ENCODE measurements at places on chromosomes 3 and 15.

DNA sequence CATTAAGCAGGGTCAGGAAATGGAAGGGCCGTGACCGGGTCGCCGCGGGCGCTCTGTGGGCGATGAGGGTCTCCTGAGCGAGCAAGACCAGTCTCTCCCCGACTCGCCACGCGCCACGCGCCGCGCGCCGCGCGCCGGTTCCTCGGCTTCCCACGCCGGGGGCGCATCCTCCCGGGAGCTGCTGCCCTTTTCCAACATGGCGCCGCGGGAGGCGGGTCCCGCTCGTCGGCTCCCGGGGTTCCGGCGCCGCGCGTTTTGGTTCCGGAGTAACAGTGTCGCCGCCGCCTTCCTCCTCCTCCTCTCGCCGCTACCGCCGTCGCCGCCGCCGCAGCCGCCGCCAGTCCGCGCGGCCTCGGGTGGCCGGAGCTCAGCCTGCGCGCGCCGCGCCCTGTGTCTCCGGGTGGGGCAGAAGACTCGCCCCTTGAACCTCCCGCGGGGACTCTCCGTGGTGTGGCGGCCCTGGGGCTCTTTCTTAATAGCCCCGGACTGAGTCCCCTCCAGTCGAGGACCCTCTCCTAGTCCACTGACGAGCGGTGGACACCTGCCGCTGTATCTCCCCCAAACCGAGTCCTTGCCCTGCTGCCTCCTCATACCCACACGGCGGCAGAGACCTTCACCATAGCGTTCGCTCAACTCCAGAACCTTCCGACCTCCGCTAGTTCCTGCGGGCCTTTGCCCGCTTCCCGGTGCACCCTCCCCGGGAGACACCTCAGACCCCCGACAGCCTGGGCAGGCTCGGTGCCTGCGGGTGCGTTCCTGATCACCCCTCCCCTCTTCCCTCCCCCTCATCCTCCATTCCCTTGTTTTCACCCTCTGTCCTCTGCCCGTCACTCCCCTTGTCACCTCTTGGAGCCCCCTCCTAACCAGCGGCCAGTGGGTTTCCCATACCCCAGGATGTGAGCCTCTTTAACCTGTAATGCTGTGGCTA, at the start of gene MAP2K5:
TSS of gene MAP2K5 (plus strand) at position 284 of the 928 bp plus-strand sequence. CDS start at position 917, 633 bp downstream.
- peak; percentile 79 for DNase-seq

DNA sequence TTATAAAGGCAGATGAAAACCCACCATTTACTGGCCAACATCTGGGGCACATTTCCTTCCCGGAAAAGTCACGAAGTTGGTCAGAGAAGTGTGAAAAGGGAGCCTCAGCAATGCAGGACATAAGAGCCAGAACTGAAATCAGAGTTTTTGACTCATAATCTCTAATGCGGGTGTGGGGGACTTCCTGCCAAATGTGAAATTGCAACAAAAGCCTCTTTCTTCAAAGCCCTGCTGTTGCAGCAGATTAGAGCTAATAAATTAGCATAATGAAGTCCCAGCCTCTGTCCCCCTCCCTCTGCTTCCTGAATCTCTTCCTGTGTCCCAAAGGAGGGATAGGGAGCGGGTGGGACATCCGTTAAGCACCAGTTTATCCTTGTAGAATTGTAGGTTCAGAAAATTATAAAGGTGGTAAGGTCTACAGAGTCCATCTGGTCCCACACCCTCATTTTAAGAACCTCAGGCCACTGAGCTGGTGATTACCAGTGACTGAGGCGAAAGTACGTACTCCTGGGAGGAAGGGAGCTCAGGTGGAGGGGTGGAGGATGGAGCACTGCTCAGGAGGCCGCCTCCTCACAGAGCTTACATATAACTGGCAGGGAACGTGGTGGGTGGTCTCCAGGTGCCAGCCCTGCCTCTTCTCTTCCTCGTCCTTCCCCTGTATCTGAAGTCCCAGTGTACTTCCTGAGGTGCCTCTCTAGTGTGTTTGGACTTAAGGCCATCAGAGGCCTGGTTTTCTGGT, 35.0 kb downstream of the ST6GAL1 start:
- no peak for DNase-seq

DNA sequence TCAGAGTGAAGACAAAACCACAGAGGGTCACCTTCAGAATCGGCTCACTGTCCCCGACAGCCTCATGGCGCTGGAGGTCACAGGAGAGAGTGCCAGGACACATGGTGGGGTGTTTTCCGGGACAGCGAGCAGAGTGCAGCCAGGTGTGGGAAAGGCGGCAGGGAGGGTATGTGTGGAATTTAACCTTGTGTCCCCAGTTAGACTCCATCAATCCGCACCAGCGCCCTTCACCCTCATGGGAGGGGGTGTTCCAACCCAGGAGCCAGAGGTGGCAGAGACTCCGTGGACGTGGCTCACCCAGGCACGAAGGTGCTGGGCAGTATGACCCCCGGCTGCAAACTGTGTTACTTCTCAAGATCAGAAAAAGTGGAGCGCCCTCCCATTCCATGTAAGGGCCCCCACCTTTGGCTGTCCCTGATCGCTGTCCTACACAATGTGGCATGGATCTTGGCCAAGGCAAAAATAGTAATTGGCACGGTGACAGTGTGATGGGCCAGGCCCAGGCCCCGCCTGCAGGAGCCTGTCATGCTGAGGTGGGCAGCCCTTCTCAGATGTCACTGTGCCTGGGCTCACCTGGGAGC, 190.3 kb downstream of the XXYLT1 start:
- no peak for DNase-seq

- no peak for DNase-seq
These were observed 246.7 kb upstream of the KCNH8 start for GRCh38 chr3:18901571-18901970.

DNA sequence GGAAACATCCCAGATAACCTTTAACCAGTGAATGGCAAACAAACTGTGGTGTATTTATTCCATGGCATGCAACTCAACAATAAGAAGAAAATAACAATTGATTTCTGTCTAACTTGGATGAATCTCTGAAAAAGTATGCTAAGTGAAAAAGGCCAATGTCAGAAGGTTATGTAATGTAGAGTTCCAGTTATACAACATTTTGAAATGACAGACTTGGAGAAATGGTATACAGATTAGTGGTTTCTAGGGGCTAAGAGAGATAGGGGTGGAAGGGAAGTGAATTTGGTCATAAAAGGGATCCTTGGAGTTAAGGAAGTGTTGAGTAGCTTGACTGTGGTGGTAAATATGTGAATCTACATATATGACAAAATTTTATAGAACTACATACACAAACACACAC, 269.4 kb upstream of the SUCLG2 start:
- DNase-seq, result no peak

DNA sequence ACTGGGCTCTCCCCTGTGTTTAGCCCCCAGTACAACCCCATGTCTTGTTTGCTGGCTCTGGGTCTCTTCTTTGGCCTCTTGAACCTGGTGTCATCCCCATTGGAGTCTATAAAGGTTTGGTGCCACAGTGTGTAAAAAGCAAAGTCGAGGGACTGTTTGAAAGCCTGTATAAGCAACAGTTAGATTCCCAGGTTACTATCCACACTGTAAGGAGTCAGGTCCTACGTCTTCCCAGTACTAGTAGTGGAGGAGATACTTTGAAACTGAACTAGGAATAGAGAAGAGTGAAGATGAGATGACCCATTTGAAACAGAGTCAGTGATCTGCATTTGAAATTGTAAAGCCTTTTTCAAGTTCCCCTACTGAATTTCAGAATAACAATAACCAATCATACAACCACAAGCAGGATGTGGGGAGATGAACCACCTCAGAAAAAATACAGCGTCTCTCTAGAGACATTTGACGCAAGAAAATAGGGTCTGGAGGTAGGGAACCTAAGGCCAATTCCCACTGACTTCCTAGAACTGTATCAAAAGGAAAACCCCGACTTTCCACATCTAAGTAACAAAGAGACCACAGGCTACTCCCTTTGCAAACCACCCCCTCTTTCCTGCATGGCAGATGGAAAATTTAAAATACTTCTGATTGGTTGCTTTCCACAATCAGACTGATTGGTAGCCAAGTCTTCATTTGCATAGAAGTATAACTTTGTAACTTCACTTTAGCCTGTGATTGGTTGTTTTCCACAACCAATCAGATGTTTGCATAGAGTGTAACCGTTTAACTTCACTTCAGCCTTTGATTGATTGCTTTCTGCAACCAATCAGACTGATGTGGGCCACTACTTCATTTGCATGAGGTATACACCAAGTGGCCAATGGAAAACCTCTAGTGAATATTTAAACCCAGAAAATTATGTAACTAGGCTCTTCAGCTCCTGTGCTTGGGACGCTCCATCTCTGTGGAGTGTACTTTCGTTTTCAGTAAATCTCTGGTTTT, 49.9 kb upstream of the NEDD4 start:
- peak; percentile 46 for DNase-seq

DNA sequence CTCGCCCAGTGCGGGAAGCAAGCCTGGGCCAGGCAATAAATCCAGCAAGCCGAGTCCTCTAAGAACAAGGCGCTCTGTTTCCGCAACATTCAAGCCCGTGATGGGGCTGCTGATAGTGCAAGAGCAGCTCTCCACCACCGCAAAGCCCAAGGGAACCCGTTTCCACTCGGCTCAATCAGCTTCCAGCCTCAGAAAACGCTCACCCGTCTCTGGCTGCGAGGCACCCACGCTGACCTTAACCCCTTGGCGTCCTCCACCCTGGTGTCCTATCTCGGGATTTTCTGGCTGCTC, 17.8 kb downstream of the SPATA12 start:
- DNase-seq, result peak; percentile 12

DNA sequence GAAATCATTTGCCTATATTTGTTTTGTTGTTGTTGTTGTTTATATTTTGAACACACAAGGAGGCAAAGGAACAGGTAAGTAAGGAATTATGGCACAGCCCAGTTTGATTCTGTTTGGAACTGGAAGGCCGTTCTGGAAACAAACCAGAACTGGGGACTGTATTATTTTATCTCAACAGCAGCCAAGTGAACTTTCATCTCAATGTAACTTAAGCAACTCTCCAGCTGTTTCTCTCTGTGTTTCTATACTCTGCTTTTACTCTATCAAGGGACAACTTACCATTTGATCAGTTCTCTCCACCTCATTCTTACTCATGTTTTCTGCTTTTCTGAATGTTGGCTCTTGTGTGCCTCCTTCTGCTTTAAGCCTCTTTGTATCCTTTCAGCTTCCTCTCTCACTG, 16.0 kb upstream of the WDR49 start:
- DNase-seq, result no peak

DNA sequence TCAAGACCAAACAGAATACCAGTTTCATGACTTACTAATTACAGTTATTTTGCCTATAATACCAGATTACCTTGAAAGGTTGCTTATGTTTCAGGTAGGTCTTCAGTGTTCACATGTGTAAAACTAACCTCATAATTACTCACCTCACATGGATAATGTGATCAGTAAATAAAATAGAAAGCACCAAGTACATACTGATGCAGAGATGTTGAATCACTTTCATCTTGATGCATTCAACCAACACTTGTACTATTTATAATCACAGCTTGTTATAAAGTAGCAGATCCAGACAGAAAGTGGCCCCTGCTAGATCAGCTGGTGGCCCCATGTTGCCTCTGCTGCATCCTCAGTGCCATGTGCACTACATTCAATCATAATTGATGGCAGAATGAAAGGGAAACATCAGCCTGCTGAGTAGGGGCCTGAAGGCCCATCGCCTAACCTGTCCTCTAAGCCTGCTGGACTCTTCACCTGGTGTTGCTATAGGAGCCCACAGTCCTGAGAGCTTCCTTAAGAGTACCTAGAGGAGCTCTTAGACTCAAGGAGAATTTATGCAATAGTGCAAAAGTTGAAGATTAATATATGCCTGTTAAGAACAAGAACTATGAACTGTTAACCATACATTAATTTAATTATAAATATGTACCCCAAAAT, 154.3 kb downstream of the PLCL2 start:
- DNase-seq, result no peak

GRCh38 chr15:31228011-31228484, 98.6 kb upstream of the KLF13 start:
- no peak for DNase-seq

- DNase-seq, result peak; percentile 25
These were observed 5.8 kb upstream of the DBR1 start for GRCh38 chr3:138180375-138181029.
